CD4-positive, CD25-positive, alpha-beta regulatory T cell (primary cell): ENCODE measurements at places on chromosomes 12 and 14. TPM values are rescaled to one million over a fixed set of nuclear protein-coding genes. Genes with fewer than 3 reads are reported as not detected.

- peaks cover 23% of the 10 kb centered on the region for H3K4me1 ChIP-seq
- H3K27me3 ChIP-seq, result no peaks in the 10 kb centered on the region
- H3K27ac ChIP-seq, result no peak overlapping the region
- no peak overlapping the region for H3K4me3 ChIP-seq
- H3K36me3 ChIP-seq, result no peaks in the 10 kb centered on the region
- DNase-seq, result no peak
These were observed 82.4 kb downstream of the ARL6IP4 start for GRCh38 chr12:123062681-123063486.

DNA sequence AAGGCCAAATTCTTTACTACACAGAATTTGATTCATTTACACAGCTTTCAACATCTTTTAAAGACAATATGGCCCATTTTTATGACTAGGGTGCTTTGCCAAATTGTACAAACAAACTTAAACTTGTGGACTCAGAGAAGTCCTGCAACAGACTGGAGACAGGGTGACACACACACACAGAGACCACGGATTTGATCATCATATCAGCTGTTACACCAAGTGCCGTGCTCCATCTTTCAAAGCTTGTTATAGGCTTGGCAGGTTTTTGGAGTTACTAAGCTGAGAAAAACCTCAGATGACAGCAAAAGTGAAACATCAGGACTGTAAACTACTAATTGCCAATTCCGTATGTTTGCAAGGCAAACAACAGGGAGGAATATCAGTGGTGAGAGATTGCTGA, 811.7 kb downstream of the GALC start:
- no peak overlapping the region for H3K4me3 ChIP-seq
- no peaks in the 10 kb centered on the region for H3K36me3 ChIP-seq
- H3K4me1 ChIP-seq, result no peaks in the 10 kb centered on the region
- no peak for DNase-seq
- H3K27ac ChIP-seq, result no peak overlapping the region
- no peaks in the 10 kb centered on the region for H3K27me3 ChIP-seq

DNA sequence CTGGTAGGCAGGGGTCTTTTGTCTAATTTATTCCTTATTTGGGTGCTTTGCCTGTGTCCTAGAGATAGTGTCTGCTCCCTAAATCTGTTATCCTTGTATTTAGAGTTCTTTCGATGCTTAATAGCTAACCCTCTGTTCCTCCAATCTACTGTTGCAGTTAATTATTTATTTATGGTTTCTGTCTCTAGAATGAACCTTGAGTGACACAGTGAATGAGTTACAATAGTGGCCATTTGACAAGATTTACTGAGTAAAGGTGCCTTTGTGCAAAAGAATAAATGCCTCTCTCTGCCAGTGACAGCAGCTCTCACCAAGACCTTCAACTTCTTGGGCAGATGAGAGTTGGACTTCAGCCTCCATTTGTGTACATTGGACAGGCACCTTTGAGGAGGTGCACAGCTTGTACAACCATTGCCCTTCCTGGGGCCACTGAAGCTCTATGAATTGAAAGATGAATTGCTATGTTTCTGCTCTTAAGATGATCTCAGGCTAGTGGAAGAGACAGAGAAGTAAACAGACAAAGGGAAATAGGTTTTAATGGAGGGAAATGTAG, 165.9 kb downstream of the DERA start:
- H3K36me3 ChIP-seq, result no peaks in the 10 kb centered on the region
- H3K4me1 ChIP-seq, result no peaks in the 10 kb centered on the region
- H3K27ac ChIP-seq, result no peak overlapping the region
- DNase-seq, result no peak
- no peak overlapping the region for H3K4me3 ChIP-seq

DNA sequence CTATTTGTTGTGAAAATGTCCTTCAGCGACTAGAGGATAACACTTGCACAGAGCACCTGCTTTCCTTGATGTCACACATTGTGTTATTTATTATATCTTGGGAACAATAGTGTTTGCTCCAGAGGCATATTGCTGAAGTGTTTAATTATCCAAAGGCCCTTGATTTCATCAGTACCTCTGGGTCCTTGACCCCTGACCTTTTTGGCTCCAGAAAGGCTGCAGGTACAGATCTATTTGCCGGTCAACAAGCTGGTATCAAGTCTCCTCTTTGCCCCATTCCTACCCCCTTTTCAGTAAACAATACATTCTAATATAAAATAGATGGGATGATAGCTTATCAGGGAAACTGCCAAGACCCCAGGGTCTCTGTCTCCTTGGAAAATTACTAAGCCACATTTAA, 206.8 kb downstream of the DACT1 start:
- no peak for DNase-seq
- H3K4me3 ChIP-seq, result no peak overlapping the region
- H3K27me3 ChIP-seq, result no peaks in the 10 kb centered on the region

DNA sequence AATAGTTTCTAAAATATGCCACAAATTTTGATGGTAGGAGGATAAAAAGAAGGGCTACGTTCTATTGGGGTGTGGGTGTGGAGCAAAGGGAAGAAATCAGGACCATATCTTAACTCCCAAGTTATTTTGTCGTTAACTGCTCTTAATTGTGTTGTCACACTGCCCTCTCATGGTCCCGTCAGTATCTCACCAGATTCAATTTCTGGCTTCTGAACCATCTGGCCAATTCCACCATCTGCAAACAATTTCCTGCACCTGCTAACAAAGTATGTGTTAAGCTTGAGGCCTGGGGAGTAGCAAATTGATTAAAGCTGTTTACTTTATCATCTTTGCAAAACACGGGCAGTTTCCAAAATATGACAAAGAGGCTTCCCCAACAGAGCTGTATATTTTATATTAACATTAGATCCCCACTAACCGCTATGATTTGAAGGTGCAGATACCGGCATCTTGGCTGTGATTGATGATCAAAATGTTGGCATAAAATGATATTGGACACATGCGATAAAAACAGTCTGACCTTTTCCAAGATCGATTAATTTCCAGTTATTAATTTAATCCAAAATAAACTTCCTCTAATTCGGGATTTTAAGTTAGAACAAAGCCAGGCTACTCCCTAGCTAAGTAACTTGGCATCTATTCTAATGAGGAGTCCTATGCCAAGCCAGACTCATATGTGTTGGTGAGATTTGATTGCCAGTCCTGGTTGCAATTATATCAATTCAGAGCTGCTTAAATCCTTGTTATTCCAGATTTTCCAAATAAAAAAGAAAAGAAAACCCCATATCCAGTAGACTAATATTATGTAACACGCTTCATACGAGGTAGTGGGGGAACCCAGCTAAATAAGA, 6.9 kb upstream of the DNM1L start:
- H3K27me3 ChIP-seq, result no peaks in the 10 kb centered on the region
- DNase-seq, result peak; percentile 59
- no peak overlapping the region for H3K4me3 ChIP-seq
- H3K27ac ChIP-seq, result no peak overlapping the region
- no peaks in the 10 kb centered on the region for H3K4me1 ChIP-seq
- no peaks in the 10 kb centered on the region for H3K36me3 ChIP-seq

DNA sequence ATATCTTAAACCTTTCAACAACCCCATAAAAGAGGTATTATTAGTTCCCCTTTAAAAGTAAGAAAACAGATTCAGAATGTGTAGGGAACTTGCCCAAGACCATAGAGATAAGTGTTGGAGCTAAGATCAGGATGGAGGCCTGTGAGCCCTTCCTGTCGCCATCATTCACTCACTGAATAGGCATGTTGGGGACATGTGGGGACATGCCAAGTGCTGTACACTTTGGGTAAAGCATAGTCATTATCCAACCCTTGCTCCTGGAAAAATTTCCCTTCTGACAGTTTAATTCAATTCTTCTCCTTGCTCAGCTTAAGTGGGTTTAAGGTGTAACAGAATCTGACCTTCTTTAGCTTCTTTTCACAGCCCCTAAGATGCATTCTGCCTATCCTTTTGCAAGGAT, 28.0 kb upstream of the C12orf42 start:
- H3K4me1 ChIP-seq, result no peaks in the 10 kb centered on the region
- no peak overlapping the region for H3K27ac ChIP-seq
- DNase-seq, result no peak
- no peaks in the 10 kb centered on the region for H3K27me3 ChIP-seq

GRCh38 chr12:9668161-9669018, 1.1 kb upstream of the CLEC2D start:
- H3K27ac ChIP-seq, result peak overlapping the region; percentile 88
- DNase-seq, result no peak
- H3K36me3 ChIP-seq, result peaks cover 12% of the 10 kb centered on the region
- H3K4me1 ChIP-seq, result peaks cover 78% of the 10 kb centered on the region
- no peaks in the 10 kb centered on the region for H3K27me3 ChIP-seq

SERPINA9 gene
- total RNA-seq, result not detected
